ENCODE measurements at places on chromosomes 11 and 22. TPM values are rescaled to one million over a fixed set of nuclear protein-coding genes. Genes with fewer than 3 reads are reported as not detected.

- no peak for DNase-seq
These were observed 260.6 kb downstream of the CNTN5 start for GRCh38 chr11:99281331-99281730.

DNA sequence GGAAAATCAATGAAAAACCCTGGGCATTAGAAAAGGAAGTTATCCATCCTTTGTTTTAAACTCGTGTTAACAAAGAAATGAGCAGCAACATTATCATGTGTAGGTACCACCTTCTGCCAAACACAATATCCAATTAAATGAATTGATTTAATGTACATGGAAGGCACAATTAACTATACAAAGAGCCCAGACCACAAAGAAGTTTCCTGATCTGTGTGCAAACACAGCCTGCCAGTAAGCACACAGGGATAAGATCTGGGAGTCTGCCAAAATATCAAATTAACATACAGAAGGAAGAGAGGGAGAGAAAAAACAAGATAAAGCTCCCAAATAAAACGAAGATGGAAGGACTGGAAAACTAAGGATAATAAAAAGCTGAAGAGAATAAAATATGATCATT lies 54.1 kb upstream of the SLC25A1 start:
- DNase-seq, result no peak

GRCh38 chr11:125871391-125872137 lies 15.9 kb upstream of the HYLS1 start:
- peak; percentile 34 for DNase-seq

DNA sequence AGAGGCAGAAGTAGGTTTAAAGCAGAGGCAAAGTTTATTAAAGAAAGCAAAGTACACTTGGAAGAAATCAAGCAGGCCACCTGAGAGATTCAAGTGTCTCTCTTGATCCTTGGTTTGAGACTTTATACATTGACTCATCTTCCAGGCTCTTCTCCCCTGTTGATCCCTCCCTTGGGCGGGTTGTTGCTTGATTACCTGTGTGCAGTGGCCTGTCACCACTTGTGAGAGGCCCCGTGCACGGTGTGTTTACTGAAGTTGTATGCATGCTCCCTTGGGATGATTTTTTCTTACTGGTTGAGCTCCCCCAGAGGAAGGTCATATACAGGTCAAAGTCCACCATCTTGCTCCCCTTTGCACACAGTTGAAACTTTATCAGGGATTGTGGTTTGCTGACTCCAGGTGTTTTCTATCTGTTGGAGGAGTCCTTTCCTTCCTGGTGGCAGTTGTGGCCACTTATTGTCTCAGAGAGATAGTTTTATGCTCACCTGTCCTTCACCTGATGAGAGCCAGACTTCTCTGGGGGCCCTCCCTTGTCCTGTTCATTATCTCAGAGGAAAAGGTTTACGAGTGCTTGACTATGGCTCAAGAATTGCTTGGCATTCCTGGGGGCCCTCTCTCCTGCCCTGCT lies 16.3 kb upstream of the RBMXL2 start:
- DNase-seq, result no peak

GRCh38 chr11:12800032-12800671 lies 125.9 kb downstream of the TEAD1 start:
- peak; percentile 63 for DNase-seq

DNA sequence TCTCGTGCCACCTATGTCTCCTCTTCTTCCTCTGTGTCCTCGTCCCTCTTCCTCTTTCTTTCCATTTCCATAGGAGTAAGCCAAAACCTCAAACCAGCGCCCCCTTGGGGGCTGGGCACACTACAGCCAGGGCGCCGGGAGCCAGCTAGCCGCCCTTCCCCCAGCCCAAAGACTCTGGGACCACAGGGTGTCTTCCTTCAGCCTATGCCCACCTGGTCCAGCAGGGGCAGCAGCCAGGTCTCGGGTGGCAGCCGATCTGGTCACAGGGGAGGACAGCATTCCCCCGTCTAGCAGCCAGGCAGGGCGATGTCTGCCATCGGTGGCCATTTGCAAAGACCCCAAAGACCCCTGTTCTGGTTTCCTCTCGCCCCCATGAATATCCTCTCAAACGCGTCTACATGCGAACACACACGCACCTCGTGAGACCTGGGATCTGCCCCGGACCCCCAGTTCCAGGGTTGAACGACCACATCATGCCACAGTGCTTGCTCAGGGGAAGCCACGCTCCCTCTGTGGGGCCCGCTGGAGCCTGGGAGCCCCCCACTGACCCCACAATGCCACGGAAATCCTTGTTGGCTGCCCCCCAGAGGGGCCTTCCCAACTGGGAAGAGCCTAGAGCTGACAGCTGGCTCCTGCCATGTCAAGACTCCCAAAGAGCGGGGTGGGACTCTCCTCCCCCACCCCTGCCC lies 546.0 kb upstream of the CCDC179 start:
- no peak for DNase-seq

- no peak for DNase-seq
These were observed 1.6 kb upstream of the PLAAT4 start for GRCh38 chr11:63534895-63535461.

- DNase-seq, result no peak
These were observed 4.4 kb downstream of the SUSD2 start for GRCh38 chr22:24185501-24186351.

DNA sequence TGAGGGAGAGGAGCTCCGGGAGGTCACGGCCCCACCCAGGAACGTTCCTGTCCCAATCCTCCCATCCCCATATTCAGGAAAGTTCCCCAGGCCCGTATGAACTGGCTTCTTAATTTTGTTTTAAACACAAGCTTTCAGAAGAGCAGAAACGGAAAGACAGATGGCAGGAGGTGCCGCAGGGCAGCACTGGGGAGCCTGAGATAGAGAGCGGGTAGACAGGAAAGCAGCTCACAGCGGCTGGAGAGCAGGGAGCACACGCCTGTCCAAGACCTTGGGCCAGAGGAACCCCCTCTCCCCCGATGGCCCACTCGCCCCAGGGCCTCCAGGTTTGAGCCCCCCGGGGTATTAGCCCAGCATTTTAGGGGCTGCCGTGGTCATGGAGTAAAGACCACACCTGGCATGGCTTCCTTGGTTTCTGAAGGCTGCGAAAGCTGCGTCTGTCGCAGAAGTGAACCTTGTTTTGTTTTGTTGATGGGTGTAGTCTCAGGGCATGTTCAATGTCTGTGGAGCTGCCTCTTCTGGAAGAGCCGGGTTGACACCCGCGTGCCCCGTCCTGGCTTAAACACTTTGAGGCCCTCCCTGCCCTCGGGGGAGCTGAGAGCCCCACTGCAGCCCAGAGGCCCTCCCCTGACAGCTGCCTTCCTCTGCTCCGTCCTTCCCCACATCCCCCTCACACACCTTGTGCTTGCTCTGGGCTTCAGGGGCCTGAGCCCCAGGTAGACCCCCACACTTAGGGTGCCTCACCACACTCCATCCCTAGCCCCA lies 17.9 kb upstream of the KCNQ1OT1 start:
- no peak for DNase-seq

DNA sequence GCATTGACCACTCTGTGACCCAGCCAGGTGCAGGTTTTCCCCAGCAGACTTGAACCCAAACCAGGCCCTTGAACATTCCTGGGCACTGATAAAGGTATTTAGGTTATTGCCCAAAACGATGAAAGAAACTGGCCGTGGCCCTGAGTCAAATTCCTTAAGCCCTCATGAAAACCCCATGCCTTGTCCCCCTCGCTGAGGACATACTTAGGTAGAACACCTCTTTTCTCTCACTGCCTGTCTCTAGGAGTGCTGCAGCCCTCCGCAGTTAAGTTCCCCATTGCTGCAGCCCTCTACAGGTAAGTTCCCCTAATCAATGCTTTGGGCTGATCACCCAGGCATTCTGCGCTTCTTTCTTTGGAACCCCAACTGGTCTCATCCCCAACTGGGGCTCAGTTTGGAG lies 961.6 kb downstream of the TBC1D22A start:
- no peak for DNase-seq

- DNase-seq, result no peak
These were observed 89.6 kb downstream of the CSNK2A3 start for GRCh38 chr11:11263238-11264005.

DNA sequence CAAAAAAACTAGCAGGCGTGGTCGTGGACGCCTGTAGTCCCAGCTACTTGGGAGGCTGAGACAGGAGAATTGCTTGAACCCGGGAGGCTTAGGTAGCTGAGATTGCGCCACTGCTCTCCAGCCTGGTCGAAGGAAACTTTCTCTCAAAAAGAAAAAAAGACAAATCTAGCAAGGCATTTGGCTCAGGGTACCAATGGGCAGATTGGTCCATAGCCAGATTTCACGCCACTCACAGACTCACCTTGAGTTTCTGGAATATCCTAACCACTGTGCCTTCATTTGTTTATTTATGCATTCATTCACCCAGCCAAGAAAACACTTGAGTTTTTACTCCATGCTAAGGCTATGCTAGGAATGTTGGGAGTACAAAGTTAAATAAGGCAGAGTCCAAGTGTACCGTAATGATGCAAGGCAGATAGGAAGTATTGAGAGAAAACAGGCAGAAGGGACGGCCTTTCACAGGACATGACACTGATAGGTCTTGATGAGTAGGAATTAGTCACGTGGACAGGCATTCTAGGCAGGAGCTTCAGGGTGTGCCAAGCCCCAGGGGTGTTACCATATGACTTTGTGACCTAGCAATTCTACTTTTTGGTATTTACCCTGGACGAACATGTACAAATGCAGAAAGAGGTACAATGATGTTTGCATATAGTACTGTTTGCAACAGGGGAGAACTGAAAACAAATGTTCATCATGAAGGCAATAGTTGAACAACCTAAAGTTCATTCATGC lies 3.0 kb upstream of the PACSIN3 start:
- no peak for DNase-seq

DNA sequence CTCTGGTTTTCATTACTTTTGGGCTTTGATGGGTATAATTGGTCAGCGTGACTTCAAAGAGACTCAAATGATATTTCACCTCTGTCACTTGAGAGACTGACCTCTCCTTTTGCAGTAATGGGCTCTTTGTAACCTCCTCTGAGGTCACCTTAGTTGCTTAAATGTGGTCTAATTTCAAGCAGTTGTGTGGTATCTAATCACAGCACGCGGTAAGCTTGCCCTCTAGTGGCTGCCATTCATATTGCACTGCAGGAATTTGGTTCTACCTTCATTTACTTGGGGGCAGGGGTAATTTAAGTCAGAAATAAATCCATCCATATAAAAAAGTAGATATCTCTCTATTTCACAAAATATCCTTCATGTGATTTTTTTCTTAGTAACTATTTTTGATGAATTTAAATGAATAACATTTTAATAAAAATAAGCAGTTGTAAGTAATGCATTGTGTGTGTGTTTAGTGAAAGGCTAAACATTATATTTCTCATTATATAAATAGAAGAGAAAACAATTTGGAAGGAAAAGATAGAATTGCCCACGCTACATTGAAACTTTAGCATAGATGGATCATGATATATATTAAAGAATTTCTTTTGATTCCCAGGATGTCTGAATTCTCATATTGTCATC lies 55.0 kb upstream of the ANO3 start:
- peak; percentile 79 for DNase-seq

GRCh38 chr22:32603651-32604540 lies 129.3 kb downstream of the FBXO7 start:
- no peak for DNase-seq

The KCNJ1 gene
- total RNA-seq, result not detected

The HIPK3 gene
- 192 TPM for total RNA-seq

The OR2AG2 gene
- not detected for total RNA-seq

The RHOD gene
- 41.2 TPM for total RNA-seq

The OMP gene
- 40.3 TPM for total RNA-seq

The GRM5 gene
- total RNA-seq, result not detected
